Breast epithelium (tissue), 4 donors: ENCODE measurements at places on chromosomes 3 and 15. TPM values are rescaled to one million over a fixed set of nuclear protein-coding genes. Genes with fewer than 3 reads are reported as not detected.
A peak's percentile ranks its signal among the peaks of the same experiment; 100 is the strongest.

DNA sequence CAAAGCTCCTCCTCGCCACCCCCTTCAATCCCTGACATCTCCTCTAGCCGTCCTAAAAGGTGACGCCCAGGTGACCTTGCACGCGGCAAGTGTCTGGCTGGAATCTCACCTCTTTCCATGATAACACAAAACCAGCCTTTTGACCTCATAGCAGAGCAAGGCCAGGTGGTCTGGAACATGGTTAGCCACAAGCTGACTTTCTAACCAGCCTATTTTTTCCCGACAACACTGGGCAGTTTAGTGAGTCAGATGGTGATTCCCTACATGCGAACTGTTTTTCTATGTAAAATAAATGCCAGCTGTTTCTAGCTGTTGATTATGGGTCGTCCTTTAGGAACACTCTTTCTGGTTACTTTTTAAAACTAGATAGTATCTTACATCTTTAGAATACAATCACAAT, 243.0 kb downstream of the CD47 start:
- H3K4me3 ChIP-seq, result no peak overlapping the region
- no peak for DNase-seq
- H3K36me3 ChIP-seq, result no peaks in the 10 kb centered on the region
- H3K4me1 ChIP-seq, result no peaks in the 10 kb centered on the region

RARRES1 gene
- 403 TPM for total RNA-seq

- H3K27me3 ChIP-seq, result no peaks in the 10 kb centered on the region
- no peaks in the 10 kb centered on the region for H3K4me1 ChIP-seq
- H3K27ac ChIP-seq, result peak overlapping the region; percentile 92
- H3K4me3 ChIP-seq, result peak overlapping the region; percentile 99
Measured at GRCh38 chr15:41544650-41545015, 576 bp upstream of the RPAP1 start.

DTWD1 gene
- 33.8 TPM for total RNA-seq

GPR15 gene
- total RNA-seq, result not detected

GRCh38 chr15:95129574-95129973, 898.2 kb downstream of the MCTP2 start:
- H3K4me3 ChIP-seq, result no peak overlapping the region
- H3K4me1 ChIP-seq, result no peaks in the 10 kb centered on the region
- no peak for DNase-seq
- no peak overlapping the region for H3K27ac ChIP-seq
- no peaks in the 10 kb centered on the region for H3K27me3 ChIP-seq

IGF2BP2 gene
- 23.8 TPM for total RNA-seq

SPINK8 gene
- not detected for total RNA-seq

- no peaks in the 10 kb centered on the region for H3K4me1 ChIP-seq
- no peak overlapping the region for H3K4me3 ChIP-seq
- no peaks in the 10 kb centered on the region for H3K36me3 ChIP-seq
- H3K27me3 ChIP-seq, result no peaks in the 10 kb centered on the region
Measured at GRCh38 chr15:65918357-65918920, 49.1 kb downstream of the RAB11A start.

DNA sequence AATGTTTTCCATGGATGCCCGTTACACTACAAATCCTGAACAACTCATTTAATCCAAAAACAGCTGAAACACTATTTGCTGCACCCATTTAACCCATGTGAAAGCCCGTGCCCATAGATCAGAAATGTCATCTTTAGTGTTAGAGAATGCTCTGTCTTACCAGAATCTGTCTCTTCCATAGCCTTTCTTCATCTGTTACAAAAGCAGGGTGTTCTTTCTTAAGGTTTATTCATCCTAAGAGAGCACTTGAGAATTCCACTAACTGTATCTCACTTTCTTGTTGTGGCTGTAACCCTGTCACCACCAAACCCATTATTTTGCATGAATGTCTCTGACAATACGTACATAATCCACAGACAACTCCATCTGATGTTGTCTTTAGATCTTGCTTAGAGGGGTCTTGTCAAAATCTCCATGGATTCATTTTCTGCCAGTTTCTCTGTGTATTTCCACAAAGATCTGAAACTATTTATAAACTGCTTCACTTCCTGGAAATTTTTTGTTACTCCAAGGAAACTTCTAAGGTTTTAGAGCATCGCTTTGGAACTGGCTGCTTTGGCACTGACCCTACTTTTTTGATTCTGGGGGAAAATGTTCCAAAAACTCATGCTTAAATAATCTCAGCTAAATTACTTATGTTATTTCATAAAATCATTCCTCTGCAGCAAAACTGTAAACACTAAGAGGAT, 167.8 kb upstream of the CCDC54 start:
- no peaks in the 10 kb centered on the region for H3K27me3 ChIP-seq
- H3K4me1 ChIP-seq, result peaks cover 7% of the 10 kb centered on the region
- no peaks in the 10 kb centered on the region for H3K36me3 ChIP-seq
- DNase-seq, result no peak

- no peak overlapping the region for H3K27ac ChIP-seq
- no peaks in the 10 kb centered on the region for H3K4me1 ChIP-seq
- H3K27me3 ChIP-seq, result no peaks in the 10 kb centered on the region
- no peaks in the 10 kb centered on the region for H3K36me3 ChIP-seq
- no peak for DNase-seq
Measured at GRCh38 chr15:31887246-31887645, 143.1 kb upstream of the CHRNA7 start.

GRCh38 chr3:14451844-14452739, 49.7 kb downstream of the SLC6A6 start:
- H3K36me3 ChIP-seq, result no peaks in the 10 kb centered on the region
- peak overlapping the region; percentile 89 for H3K27ac ChIP-seq
- no peak overlapping the region for H3K4me3 ChIP-seq
- H3K27me3 ChIP-seq, result no peaks in the 10 kb centered on the region
- DNase-seq, result peak; percentile 71

DNA sequence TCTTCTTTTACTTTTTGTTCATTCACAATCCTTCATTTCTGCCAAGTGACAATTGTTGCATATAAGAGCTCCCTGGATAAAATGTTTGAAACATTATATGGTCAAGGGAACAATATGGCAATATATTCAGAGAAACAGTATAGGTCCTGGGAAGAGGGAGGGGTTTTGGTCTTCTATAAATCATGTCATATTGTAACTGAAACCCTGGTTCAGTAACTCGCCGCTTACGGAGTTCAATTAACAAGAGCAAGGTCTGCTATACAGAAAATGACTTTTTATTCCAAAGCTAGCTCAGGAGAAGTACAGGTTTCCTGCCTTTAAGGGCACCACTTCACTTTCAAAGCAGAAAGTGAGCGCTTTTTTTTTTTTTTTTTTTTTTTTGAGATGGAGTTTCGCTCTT, 522.1 kb upstream of the TGFBR2 start:
- H3K27ac ChIP-seq, result no peak overlapping the region
- no peaks in the 10 kb centered on the region for H3K36me3 ChIP-seq
- no peak for DNase-seq
- H3K4me3 ChIP-seq, result no peak overlapping the region

- no peaks in the 10 kb centered on the region for H3K27me3 ChIP-seq
- H3K36me3 ChIP-seq, result no peaks in the 10 kb centered on the region
- H3K27ac ChIP-seq, result no peak overlapping the region
- no peak overlapping the region for H3K4me3 ChIP-seq
- peaks cover 5% of the 10 kb centered on the region for H3K4me1 ChIP-seq
Measured at GRCh38 chr15:91974321-91974720, 120.8 kb downstream of the SLCO3A1 start.

DYNLT2B gene
- total RNA-seq, result 14.1 TPM

XPC gene
- 61.3 TPM for total RNA-seq

- H3K36me3 ChIP-seq, result no peaks in the 10 kb centered on the region
- H3K4me3 ChIP-seq, result no peak overlapping the region
- H3K27ac ChIP-seq, result no peak overlapping the region
- DNase-seq, result no peak
Measured at GRCh38 chr3:161796780-161797179, 300.2 kb downstream of the OTOL1 start.

LCTL gene
- not detected for total RNA-seq

- H3K27ac ChIP-seq, result no peak overlapping the region
- H3K4me3 ChIP-seq, result no peak overlapping the region
- no peak for DNase-seq
- H3K36me3 ChIP-seq, result no peaks in the 10 kb centered on the region
Measured at GRCh38 chr3:16349986-16350596, 85.1 kb downstream of the OXNAD1 start.

DNA sequence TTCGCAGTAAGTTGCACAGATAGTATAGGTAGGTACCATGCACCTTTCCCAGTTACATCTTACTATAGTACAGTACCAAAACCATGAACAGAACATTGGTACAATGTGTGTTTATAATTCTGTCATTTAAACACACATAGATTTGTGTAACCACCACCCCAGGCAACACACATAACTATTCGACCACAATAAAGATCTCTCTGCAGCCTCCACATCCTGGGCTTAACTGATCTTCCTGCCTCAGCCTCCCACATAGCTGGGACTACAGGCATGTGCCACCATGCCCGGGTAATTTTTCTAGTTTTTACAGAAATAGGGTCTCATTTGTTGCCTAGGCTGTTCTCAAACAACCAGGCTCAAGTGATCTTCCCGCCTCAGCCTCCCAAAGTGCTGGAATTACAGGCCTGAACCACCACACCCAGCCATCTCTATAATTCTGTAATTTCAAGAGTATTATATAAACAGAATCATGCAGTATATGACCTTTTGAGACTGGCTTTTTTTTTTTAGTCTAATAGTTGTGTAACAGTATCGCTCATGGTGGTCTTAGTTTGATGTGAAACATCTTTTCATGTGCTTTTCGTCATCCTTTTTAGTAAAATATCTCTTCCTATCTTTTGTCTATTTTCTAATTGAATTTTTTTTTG, 13.3 kb upstream of the TMF1 start:
- no peaks in the 10 kb centered on the region for H3K27me3 ChIP-seq
- no peak overlapping the region for H3K27ac ChIP-seq
- no peaks in the 10 kb centered on the region for H3K36me3 ChIP-seq

DNA sequence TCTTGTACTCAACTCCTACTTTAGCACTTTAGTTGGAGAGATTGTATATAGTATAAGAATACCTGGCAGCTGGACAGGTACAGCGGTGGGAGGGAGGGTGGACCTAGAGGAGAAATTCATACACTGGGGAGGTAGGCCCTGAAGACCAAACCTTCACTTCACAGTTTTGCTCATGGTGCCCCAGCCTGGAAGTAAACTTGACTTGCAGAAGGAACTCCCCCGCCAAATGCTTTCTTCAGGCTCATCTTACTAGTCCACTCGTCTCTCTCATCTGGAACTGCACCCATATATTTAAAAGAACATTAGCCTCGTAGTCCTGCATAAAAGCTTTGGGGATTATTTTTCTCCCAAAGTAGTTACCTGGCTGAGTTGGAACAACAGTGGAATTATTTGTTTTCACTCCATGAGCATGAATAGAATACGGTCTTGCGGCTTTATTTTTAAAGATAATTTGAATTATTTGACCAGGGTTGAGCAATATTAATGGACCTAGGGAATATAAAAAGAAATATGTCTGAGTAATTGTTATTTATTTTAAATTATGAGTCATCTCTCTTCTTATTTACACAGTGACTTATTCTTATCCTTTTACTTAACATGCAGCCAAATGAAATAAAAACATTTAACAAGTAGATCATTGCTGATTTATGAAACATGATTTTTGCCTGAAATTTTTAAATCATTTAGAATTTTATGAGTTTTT, 25.5 kb upstream of the CP start:
- H3K27me3 ChIP-seq, result no peaks in the 10 kb centered on the region
- H3K27ac ChIP-seq, result no peak overlapping the region
- no peak for DNase-seq

GRCh38 chr3:191236646-191237045, 37.6 kb downstream of the OSTN start:
- no peaks in the 10 kb centered on the region for H3K4me1 ChIP-seq
- H3K4me3 ChIP-seq, result no peak overlapping the region
- DNase-seq, result no peak

COLQ gene
- 1.9 TPM for total RNA-seq

C3orf22 gene
- not detected for total RNA-seq

AGTR1 gene
- total RNA-seq, result 17.3 TPM

GRCh38 chr15:71562251-71562650, 248.1 kb upstream of the NR2E3 start:
- H3K27me3 ChIP-seq, result no peaks in the 10 kb centered on the region
- no peak overlapping the region for H3K4me3 ChIP-seq
- no peak for DNase-seq
- H3K27ac ChIP-seq, result no peak overlapping the region

TIPARP gene
- 103 TPM for total RNA-seq

GRCh38 chr3:158804441-158804840, 2.6 kb downstream of the MFSD1 start:
- H3K36me3 ChIP-seq, result no peaks in the 10 kb centered on the region
- H3K4me1 ChIP-seq, result peaks cover 11% of the 10 kb centered on the region
- no peak overlapping the region for H3K27ac ChIP-seq
- no peak overlapping the region for H3K4me3 ChIP-seq
- DNase-seq, result no peak
- no peaks in the 10 kb centered on the region for H3K27me3 ChIP-seq

- H3K4me3 ChIP-seq, result no peak overlapping the region
- no peaks in the 10 kb centered on the region for H3K4me1 ChIP-seq
- H3K36me3 ChIP-seq, result no peaks in the 10 kb centered on the region
- no peak for DNase-seq
Measured at GRCh38 chr15:20271647-20272046, 270.0 kb downstream of the GOLGA6L6 start.

- peaks cover 4% of the 10 kb centered on the region for H3K4me1 ChIP-seq
- no peak for DNase-seq
- H3K4me3 ChIP-seq, result no peak overlapping the region
Measured at GRCh38 chr15:74961616-74962015, 5.0 kb upstream of the RPP25 start.

SOX2 gene
- total RNA-seq, result 0.16 TPM

- H3K27ac ChIP-seq, result no peak overlapping the region
- no peak for DNase-seq
- H3K4me1 ChIP-seq, result no peaks in the 10 kb centered on the region
- H3K27me3 ChIP-seq, result no peaks in the 10 kb centered on the region
Measured at GRCh38 chr15:79543097-79543496, 111.0 kb downstream of the MINAR1 start.

GRCh38 chr15:52206446-52206845, 15.3 kb upstream of the GNB5 start:
- H3K36me3 ChIP-seq, result no peaks in the 10 kb centered on the region
- no peak overlapping the region for H3K27ac ChIP-seq
- no peaks in the 10 kb centered on the region for H3K27me3 ChIP-seq
- no peak overlapping the region for H3K4me3 ChIP-seq
- no peak for DNase-seq
- H3K4me1 ChIP-seq, result no peaks in the 10 kb centered on the region

DNA sequence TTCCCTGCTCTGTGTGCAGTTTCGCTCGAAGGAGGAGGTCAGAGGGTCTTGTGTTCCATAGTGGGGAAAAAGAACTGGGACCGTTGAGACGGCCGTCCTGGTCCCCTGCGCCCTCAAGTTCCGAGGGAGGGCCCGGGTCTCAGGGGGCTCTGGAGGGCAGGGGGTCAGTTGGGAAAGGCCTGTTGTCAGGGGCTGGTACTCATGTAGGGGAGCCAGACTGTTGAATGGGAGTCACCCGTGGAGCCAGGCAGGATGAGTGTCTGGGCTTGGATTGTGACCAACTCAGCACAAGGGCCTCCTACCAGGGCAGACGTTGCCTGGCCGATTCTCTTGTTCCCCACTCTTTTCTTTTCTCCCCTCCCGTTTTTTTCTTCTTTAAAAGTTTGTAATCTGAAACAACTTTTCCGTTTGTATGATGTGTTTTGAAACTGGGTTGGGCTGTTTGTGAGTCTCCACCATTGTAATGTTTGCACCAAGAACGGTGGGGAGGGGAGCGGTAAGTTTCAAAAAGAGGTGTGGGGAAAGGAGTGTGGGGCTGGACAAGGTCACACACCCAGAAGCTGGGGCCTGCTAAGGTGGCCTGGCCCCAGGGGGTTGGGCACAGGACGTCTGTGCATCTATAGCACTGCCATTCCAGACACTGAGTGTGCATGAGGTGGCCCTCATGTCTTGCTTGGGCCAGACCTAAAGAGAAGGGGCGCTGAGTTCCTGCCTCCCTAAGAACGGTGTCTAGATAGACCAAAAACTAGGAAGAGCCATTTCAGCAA, 1.1 kb downstream of the CMTM7 start:
- peak overlapping the region; percentile 93 for H3K4me3 ChIP-seq
- peak; percentile 75 for DNase-seq
- peak overlapping the region; percentile 93 for H3K27ac ChIP-seq
- H3K27me3 ChIP-seq, result no peaks in the 10 kb centered on the region
- H3K36me3 ChIP-seq, result no peaks in the 10 kb centered on the region
